ENCODE measurements at places on chromosomes 11 and 22.

GRCh38 chr22:33932997-33933396 is 12.7 kb upstream of the LARGE1 start:
- no peak for DNase-seq

- DNase-seq: no peak
These were observed 2.6 kb upstream of the PDGFB start for GRCh38 chr22:39247361-39247760.

- no peak for DNase-seq
These were observed at the start of gene CTNND1 for GRCh38 chr11:57761301-57762234. Gene CTNND1, plus strand, starts transcription at chr11:57761802. Its CDS starts 29,677 bp downstream, at chr11:57791479.

DNA sequence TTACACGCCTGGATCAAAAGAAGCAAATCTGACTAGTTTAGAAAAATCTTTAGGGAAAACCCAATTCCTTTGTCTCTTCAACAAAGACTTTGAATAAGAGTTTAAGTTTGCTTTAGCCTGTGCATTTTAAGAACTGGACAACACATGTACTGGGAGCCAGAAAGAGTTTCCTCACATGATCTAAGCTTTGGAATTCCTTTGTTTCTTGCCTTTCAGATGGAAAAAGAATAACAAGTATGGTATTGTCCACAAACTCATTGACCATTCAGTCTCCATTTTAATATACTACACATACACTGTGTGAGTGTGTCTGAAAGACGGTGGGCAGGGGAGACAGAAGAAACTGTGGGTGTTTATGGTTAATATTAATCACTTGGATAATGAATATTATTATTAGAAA is 205.6 kb downstream of the MAML2 start:
- no peak for DNase-seq
